ENCODE measurements at places on chromosomes 4 and X.

- DNase-seq = no peak
Observed at GRCh38 chrX:31545726-31546125, 473.9 kb upstream of the FTHL17 start.

GRCh38 chrX:136138939-136139338 is 8.4 kb upstream of the FHL1 start:
- DNase-seq = no peak

GRCh38 chr4:103645991-103646390 is 73.8 kb downstream of the TACR3 start:
- no peak for DNase-seq

- no peak for DNase-seq
Observed at GRCh38 chrX:107646735-107647134, 18.4 kb downstream of the PRPS1 start.

GRCh38 chr4:186039697-186040096 is 29.3 kb upstream of the TLR3 start:
- no peak for DNase-seq

GRCh38 chr4:185541251-185541727 is 6.0 kb upstream of the PDLIM3 start:
- DNase-seq = no peak

- no peak for DNase-seq
Observed at GRCh38 chr4:93334003-93334402, 494.6 kb upstream of the ATOH1 start.

DNA sequence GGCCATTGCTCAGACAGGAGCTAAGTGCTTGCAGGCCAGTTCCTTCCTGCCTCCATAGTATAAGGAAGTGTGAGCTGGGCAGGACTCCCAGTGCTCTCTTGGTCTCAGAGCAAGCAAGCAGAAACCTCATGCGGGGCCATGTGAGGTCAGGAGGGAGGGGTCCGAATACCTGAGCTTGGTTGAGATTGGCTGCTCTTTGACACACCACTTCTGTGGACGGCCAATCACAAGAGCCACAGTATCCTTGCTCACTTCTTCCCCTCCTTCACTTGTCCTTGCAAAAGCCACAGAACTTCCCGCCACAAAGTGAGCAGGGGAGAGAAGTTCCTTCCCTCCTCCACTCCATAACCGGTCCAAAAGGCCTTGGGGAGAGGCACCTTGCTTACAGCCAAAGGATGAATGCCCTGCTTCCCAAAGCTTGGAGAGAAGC is 56.7 kb downstream of the PRPS1 start:
- peak; percentile 51 for DNase-seq

GRCh38 chr4:177964061-177964460 is 521.8 kb upstream of the AGA start:
- DNase-seq = no peak

DNA sequence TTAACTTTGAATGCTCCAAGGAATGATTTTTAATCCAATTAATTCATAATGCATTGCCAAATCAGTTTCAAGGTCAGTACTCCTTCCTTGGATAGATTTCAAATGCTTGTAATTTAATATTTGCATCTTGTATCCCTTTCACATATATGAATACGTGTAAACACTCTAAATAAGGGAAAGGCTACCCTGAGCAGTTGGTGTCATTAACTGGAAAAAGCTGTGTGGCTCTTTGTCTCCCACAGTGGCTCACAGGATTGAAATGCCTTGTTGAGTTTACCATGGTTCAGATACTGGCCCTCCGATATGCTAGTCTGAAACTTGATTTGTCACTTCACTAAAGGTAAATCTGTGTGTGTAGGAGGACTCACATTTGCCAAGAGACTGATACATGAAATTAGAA is 16.7 kb upstream of the ACOT9 start:
- DNase-seq = no peak

GRCh38 chr4:22435652-22436051 is 80.2 kb downstream of the ADGRA3 start:
- no peak for DNase-seq

- DNase-seq = no peak
Observed at GRCh38 chrX:120334151-120334550, 22.9 kb upstream of the TMEM255A start.

GRCh38 chrX:150459196-150459595 is 96.1 kb downstream of the MAMLD1 start:
- no peak for DNase-seq

DNA sequence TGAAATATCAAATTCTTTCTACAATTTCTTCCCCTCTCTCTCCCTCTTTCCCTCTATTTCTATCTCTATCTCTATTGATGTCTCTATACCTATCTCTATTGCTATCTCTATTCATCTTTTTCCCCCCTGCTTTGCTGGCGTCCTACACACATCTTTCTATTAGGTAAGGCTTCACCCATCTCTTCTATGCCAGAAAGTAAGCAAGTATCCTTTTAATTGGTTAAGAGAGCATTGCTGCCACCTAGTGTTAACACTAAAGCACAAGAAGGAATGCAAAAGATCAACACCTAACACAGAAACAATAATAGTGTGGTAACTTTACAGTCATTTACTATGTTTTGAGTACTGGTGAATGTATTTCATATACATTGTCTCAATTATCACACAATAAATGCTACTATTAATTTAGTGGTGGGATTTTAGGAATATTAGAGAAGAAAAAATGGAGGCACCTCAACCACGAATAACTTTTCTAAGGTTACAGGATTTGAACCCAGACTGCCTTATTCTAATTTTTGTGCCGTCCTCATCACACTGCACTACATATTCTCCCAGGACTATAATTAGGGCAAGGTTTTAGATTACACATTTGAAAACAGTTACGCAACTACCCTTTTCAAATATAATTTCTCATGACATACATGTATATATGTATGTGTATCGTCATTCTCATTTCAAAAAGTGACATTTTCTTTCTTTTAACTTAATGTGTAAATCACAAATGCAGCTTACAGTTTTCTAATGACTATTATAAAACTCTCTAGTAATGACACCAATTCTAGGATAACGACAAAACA is 3.7 kb upstream of the C4orf36 start:
- DNase-seq = no peak

- DNase-seq = no peak
Observed at GRCh38 chrX:25869761-25870160, 268.4 kb upstream of the MAGEB18 start.

GRCh38 chrX:77628294-77629025 is 157.6 kb downstream of the ATRX start:
- DNase-seq = no peak

DNA sequence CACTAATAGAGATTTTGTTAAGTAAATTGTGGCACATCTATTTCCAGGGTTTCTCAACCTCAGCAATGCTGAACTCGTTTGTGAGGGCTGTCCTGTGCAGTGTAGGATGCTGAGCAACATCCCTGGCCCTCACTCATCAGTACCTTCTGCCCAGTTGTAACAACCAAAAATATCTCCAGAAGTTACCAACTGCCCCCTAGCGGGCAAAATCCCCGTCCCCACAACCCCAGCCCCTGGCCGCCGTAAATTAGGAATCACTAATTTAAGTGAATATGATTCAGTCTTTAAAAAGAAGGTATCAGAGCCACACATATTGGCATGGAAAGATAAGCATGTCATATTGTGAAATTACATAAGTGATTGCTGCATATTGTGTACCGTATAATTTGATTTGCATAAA is 123.4 kb downstream of the ASB9 start:
- no peak for DNase-seq

GRCh38 chr4:151806511-151806927 is 45.7 kb upstream of the GATB start:
- peak; percentile 52 for DNase-seq
